Left ventricle myocardium inferior (tissue), 1 donor: ENCODE measurements at places on chromosomes 16 and 17.

DNA sequence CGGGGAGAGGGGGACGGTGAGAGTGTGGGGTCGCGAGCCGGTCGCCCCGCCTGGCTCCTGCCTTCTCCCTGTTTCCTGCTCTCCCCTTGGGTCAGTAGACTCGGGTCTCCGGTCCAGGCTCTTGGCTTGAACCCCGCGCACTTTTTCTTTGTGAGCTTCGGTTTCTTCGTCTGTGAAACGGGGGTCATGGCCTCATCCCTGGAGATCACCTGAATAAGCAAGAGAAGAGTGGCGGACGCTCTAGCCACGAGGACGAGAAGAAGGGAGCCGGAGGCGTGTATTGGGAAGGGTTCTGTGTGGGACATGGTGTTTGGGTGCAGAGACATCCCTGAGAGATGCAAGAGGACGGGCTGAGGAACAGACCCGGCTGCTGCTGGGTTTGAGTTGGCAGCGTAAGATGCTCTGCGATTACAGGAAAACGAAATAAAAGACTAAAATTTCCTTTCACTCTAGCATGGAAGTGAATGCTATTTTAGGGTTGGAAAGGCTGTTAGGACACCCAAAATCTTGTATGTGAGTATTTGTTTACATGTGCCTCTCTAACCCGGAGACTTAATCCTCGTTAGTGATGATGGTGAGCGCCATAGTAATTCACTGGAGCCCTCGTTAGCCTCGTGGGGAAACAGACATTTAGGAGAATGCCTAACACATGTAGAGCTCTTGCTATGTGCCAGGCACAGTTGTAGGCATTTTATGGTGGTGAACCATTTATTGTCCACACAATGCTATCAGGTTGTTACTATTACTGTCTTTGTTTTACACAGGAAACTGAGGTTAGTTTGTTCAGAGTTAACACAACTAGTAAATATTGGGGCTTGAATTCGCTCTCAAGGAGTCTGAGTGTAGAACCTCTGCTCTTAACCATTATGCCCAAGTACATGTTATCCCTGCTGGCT is 646 bp downstream of the KIF22 start:
- no peak for DNase-seq

GRCh38 chr16:1474082-1474795 is 589 bp downstream of the CLCN7 start:
- no peak for DNase-seq

DNA sequence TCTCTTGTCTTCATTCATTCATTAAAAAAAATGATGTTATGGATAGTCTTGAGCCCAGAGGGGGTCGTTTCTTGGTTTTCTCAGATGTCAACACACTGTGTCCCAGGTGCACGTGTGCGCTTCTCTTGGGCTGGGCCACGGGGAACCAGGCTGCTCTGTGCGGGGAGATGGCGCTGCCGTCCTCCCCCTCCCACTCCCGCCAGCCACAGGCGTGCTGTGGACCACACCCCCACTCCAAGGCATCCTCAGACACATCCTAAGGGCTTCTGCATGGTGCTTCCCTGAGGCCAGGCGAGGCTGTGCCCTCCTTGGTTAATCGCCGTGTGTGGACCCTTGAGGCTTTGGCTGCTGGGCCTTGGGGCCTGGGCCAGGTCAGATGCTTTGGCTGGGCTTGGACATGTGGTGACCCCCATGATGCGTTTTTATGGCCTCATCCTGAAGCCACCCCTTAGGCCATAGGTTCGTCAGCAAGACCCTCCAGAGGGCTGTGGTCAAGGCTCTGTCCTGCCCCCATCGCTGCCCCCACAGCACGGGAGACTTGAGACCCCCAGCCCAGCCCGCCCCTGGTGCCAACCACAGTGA is 245.7 kb upstream of the CIBAR2 start:
- DNase-seq: no peak

DNA sequence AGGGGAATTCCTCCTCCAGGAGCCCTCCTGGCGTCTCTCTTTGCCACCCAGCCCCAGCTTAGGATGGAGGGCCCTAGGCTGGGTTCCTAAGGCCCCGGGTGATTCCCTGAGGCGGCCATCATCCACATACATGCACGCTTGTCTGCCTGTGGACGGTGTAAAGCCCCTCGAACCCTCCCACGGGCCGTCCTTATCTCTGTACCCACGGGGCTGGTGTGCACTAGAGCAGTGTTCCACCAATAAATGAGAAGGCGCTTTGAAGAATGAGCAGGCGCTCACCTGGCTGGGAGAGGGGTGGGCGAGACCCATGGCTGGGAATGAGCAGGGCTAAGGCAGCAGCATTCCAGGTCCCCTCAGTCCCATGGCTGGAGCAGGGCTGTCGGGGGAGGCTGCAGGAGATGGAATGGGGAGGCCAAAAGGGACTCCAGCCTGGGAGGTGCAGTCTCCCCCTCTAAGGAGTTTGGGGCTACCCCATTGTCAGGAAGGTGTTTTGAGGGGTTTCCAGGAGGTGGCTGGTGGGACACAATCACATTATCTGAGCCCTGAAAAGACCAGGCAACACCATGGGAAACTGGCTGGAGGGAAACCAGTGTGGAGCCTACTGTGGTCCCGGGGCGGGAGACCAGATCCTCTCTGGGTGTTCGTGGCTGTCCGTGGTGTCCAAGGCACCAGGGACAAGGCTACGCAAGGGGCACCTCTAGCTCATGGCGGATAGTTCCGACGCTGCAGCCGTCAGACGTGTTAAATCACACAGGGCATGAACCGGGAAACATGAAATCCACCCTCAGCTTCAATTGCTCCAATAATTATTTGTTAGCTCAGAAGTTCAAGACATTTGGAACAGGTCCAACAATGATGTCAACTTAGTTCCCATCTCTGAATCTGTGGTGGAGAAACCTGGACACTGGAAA is 87.5 kb upstream of the DNAH17 start:
- no peak for DNase-seq

DNA sequence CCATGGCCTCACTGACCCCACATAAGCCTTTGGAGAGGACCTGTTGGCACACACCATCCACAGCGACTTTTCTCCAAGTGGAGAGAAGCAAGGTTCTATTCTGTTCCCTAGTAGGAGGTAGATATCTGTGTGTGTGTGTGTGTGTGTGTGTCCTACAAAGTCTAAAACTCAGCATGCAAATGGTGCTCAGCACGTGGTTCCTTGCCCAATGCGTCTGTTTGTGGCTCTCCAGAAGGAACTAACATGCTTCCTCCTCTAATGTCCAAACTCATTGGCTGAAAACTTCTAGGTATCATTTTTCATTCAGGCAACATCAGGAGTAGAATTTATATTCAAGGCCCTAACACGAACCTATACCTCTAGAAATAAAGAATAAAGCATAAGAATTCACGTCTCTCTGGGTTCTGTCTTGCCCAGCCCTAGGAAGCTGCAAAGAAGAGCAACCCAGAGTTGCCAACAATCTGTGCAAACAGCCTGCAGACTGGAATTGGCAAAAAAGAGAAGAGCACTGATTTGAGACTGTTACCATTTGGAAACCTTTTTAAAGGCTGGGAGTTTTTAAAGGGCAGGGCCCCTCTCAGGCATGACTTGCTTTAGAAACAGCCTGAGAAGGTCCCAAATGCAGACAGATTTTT is 25.5 kb downstream of the MAP3K14 start:
- DNase-seq: peak; percentile 21

DNA sequence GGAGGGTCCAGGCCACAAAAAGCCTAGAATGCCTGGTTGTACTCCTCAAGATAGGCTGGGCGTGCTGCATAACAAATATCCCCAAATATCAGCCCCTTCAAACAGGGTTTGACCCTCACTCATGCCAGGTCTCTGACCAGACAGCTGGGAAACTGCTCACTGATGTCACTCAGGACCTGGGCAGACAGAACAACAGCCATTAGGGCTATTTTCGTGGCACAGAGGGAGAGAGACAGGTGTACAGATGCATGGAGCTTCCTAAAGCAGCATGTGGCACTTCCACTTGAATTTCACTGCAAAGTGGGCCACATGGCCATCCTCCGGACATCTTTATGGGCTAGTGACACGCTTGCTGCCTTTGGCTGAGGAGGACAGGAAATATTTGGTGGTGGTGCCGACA is 73.1 kb downstream of the SREBF1 start:
- DNase-seq: no peak

GRCh38 chr16:50446861-50447260 is 78.1 kb upstream of the BRD7 start:
- no peak for DNase-seq

GRCh38 chr16:34758835-34759234 is 1299.4 kb downstream of the TP53TG3F start:
- DNase-seq: no peak

DNA sequence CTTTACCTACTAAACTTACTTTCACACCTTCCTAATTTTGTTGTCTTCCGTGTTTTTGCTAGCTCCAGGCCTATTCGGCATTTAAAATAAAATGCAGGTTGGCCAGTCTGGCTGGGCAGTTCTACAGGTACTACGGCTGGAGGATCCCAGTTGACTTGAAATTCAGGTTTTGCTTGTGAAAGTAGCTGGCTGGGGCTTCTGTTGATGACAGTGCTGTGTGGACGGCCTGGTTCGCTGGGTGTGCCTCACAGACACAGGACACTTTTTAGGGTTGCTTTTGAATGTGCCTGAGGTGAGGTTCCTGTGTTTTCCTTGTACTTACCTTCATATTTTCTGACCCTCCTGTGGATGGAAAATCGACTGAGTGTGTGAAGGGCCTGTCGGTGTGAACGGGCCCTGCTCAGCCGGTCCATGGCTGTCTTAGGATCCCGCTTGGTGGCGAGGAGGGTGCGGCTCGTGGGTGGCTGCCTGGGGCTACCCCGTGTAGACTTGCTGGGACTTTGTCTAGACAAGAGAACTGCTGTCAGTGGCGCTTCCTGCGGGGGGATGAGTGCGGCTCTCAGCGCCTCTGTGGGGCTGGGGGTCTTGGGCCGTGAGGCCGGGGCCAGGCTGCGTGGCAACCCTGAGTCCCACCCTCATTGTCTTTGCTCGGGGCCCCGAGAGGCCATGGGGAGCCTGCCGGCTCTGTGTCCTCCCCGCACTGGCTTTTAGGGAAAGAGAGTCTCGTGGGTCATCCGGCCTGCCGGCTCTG is 18.7 kb upstream of the ZNF750 start:
- DNase-seq: no peak

- DNase-seq: no peak
Observed at GRCh38 chr16:49127103-49127502, 154.5 kb downstream of the CBLN1 start.

DNA sequence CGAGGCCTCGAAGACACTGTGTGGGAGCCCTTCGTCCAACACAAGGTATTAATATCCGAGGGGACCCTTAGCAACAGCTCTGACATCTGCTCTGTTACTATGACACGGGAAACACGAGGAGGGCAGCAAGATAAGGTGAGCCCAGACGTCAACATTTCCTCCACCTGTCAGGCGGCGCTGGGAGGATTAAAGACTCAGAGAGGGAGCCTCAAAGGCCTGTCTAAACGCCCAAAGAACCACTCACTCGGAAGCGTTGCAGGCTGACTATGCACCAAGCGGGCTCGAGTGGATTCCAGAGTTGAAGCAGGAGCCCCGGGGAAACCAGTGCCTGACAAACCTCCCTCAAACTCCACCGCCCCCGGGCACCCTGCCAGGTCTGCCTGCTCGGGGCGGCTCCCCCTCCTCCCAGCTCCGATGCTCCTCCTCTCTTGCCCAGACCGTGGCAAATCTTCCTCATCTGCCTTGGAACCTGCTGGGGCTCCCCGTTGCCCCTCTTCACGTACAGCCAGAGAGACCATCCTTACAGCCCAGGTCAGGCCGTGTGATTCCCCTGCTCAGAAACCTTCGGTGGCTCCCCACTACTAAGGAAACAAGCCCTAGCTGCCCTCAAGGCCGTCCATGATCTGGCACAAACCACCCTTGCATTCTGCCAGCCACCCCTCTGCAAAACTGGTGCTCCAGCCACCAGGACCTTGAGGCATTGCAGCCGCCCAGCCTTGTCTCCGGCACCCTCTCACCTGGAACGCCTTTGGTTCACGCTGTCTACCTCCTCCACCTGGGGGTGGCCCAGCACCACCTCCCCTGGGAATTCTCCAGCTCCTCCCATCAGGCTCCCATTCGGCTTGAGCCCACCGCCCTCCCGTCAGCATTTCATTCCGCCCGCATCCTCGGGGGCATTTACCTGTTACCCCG is 16.2 kb downstream of the RPH3AL start:
- DNase-seq: peak; percentile 68

GRCh38 chr17:42010898-42011516 is 6.2 kb downstream of the DNAJC7 start:
- no peak for DNase-seq

DNA sequence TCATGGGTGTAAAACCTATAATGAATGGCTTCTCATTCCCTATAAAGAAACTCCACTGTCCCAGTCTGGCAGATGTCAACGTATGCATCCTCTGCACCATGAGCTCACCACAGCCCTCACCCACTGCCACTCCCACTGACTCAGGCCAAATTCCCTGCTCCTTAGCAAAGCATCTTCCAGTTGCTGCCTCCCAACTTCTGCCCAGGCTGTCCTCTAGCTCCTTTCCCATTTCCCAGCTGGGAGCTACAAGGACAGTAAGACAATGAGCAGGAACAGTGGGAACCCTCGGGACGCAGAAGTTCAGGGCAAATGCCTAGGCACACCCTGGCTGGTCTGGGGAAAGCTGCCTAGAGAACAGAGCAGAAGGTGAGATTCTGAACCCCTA is 9.1 kb upstream of the THAP11 start:
- no peak for DNase-seq

- peak; percentile 71 for DNase-seq
Observed at GRCh38 chr17:40038882-40039513, 15.2 kb downstream of the MED24 start.

DNA sequence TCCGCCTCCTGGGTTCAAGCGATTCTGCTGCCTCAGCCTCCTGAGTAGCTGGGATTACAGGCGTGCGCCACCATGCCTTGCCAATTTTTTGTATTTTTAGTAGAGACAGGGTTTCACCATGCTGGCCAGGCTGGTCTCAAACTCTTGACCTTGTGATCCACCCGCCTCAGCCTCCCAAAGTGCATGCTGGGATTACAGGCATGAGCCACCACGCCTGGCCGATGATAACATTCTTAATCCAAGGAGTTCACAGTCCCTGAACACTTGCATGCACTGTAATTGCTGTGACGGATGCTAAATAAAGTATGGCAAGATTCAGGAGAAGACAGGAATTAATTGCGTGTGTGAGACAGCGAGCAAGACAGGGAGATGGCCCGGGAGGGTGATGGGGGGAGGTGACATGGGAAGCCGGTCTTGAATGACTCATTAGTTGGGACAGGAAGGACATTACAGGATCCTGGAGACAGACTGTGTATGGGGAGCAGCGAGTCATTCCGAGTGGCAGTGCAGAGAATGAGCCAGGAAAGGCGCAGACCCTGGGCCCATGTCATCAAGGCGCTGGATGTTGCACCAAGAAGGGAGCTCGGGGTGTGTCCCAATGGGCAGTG is 6.7 kb downstream of the ABCA3 start:
- DNase-seq: no peak

GRCh38 chr16:82991966-82992675 is 365.4 kb downstream of the CDH13 start:
- no peak for DNase-seq

- no peak for DNase-seq
Observed at GRCh38 chr17:63082273-63082861, 116.3 kb downstream of the TANC2 start.
